Ureter (tissue), 1 donor: ENCODE measurements at places on chromosomes 13 and 19. TPM values are rescaled to one million over a fixed set of nuclear protein-coding genes. Genes with fewer than 3 reads are reported as not detected.
A peak's percentile ranks its signal among the peaks of the same experiment; 100 is the strongest.

Gene CD70
- not detected for total RNA-seq

DNA sequence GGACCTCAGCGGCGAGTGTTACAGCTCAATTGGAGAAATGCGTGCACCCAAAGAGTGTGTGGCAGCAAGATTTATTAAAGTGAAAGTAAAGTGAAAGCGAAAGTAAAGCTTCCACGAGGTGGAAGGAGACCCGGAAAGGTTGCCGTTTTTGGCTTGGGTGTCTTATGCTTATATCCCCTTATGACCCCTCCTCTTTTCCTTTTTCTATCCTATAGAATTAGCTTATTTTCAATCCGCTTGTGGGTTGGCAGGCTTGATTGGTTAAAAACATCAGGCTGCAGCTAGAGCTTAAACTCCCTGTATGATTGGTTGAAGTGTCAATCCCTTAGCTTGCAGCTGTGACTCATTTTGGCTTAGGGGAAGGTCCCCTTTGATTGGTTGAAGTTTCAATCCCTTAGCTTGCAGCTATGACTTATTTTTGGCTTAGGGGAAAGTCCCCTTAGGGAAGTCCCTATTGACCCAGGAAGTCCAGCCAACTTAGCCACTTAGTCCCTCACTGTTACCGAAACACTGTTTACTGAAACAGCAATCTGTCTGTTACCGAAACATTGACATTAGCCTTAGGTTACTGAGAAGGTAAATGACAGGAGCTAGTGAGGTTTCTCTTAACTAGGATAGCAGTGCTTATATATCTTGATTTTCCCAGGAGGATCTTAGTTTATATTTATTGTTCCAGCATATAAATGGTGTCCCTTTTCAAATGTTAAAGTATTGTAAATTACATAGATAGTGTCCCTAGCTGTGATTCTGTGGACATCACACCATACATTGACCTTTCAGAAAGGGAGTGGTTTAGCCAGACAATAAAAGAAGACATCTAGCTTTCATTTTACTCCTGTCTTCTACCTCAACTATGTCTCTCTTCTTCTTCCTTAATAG is 575.8 kb downstream of the DACH1 start:
- peak; percentile 43 for DNase-seq

DNA sequence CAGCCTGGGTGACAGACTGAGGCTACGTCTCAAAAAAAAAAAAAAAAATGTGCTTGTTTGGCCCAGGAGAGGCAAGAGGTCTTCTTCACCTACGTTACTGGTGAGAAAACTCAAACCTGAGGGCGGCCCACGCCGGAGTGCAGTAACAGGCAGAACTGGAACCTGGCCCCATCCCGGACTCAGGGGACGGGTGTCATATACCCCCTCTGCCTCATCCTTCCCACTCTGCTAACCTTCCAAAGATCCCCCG is 414 bp upstream of the ADAT3 start:
- DNase-seq, result no peak

DNA sequence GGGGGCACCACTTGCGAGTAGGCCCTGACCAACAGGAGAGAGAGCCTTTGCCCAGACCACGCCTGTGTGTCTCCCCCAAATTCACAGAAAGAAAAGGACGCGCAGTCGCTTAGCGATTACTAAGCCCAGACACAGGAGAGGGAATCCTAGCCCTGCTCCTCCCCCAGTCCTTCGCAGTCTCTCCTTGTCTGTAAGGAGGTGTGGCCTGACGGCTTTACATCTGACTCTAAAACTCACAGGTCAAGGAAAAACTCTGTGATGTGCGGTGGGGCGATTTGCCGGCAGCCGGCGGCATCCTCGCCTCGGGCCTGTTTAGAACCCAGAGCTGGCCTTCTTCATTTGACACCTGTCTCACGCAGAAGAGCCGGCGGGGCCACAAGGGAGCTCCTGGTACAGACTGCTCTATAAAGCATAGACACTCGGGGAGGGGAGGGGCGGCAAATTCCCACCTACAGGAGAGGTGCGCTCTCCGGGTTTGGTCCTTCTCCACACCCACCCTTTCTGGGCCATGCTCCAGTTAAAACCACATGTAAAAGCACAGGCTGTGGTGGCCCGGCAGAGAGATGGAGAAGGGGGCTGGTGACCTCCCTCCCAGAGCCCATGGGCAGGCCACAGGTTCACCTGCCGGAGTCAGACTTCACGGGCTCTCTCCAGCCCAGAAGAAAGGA is 17.8 kb downstream of the GPR12 start:
- DNase-seq, result no peak

Gene KLF2
- total RNA-seq, result 56.1 TPM

GRCh38 chr19:55486043-55486970 is 1.3 kb downstream of the NAT14 start:
- peak; percentile 47 for DNase-seq

- no peak for DNase-seq
These were observed 129.4 kb downstream of the PCDH20 start for GRCh38 chr13:61286148-61286745.
